ENCODE measurements at places on chromosomes 7 and 10. TPM values are rescaled to one million over a fixed set of nuclear protein-coding genes. Genes with fewer than 3 reads are reported as not detected.

The ADCY1 gene
- 0.14 TPM for total RNA-seq

The CYP3A4 gene
- not detected for total RNA-seq

DNA sequence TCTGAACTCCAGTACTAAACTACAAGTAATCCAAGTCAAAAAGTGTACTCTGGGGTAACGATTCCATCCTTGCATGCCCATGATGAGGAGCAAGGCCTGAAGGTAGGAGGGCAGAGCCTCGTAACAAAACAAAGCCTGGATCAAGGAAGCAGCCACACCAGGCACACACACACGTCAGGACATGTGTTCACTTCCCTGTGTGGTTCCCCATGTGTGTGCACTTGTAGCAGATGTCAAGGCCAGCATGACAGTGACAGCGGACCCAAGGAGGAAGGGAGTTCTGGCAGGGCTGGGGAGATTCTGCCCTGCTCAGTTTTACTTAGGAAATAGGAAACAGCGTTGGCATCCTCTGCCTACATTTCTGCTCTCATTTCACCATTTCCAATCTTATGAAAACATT, 92.8 kb downstream of the ALOX5 start:
- H3K36me3 ChIP-seq = peaks cover 7% of the 10 kb centered on the region
- H3K4me1 ChIP-seq = peaks cover 40% of the 10 kb centered on the region
- no peaks in the 10 kb centered on the region for H3K27me3 ChIP-seq
- DNase-seq = no peak
- no peak overlapping the region for H3K4me3 ChIP-seq

DNA sequence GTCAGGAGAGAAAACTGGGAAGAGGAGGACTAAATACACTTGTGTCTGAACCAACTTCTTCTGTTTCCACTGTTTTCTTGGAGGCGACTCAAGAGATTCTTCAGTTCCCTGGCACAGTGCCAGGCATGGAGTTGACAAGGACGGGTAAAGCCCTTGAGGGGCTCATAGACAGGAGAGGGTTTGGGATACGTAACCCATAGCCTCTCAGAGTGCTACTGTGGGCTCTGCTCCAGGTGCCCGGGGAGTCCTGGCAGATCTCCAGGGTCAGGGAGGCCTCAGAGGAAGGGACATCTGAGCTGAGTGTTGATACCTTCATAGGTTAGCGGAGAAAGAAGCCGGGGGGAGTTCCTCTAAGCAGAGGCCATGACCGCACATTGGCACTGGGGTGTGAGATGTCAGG, 42.0 kb downstream of the GALNT17 start:
- H3K4me1 ChIP-seq = no peaks in the 10 kb centered on the region
- no peaks in the 10 kb centered on the region for H3K27me3 ChIP-seq
- H3K36me3 ChIP-seq = no peaks in the 10 kb centered on the region
- no peak for DNase-seq
- H3K4me3 ChIP-seq = no peak overlapping the region

GRCh38 chr10:69953851-69954250, 98.8 kb upstream of the MACROH2A2 start:
- H3K4me1 ChIP-seq = no peaks in the 10 kb centered on the region
- H3K36me3 ChIP-seq = no peaks in the 10 kb centered on the region
- H3K27ac ChIP-seq = no peak overlapping the region
- H3K4me3 ChIP-seq = no peak overlapping the region
- H3K27me3 ChIP-seq = peaks cover 16% of the 10 kb centered on the region

- H3K4me3 ChIP-seq = no peak overlapping the region
- H3K36me3 ChIP-seq = peaks cover 15% of the 10 kb centered on the region
- no peaks in the 10 kb centered on the region for H3K27me3 ChIP-seq
- no peak overlapping the region for H3K27ac ChIP-seq
Measured at GRCh38 chr10:118017071-118017740, 29.5 kb downstream of the RAB11FIP2 start.

All from activated naive CD8-positive, alpha-beta T cell treated with anti-CD3 and anti-CD28 coated beads, Interleukin-2, amount 10 ng/mL, durations not matched to agents 7 days and 5 days (primary cell).